HFFc6 (cell line): ENCODE measurements at places on chromosomes 1 and 21. TPM values are rescaled to one million over a fixed set of nuclear protein-coding genes. Genes with fewer than 3 reads are reported as not detected.

GRCh38 chr1:6009120-6010040 is 17.2 kb upstream of the NPHP4 start:
- H3K36me3 ChIP-seq = no peaks in the 10 kb centered on the region
- H3K27ac ChIP-seq = no peak overlapping the region
- peaks cover 2% of the 10 kb centered on the region; the same call in 1 of the 2 replicates for H3K27me3 ChIP-seq
- peaks cover 12% of the 10 kb centered on the region for H3K4me1 ChIP-seq
- DNase-seq = no peak

The FCRL1 gene
- not detected in 3 replicates for total RNA-seq

The KIF21B gene
- total RNA-seq = not detected in 3 replicates

The PDZK1IP1 gene
- total RNA-seq = not detected in 3 replicates

DNA sequence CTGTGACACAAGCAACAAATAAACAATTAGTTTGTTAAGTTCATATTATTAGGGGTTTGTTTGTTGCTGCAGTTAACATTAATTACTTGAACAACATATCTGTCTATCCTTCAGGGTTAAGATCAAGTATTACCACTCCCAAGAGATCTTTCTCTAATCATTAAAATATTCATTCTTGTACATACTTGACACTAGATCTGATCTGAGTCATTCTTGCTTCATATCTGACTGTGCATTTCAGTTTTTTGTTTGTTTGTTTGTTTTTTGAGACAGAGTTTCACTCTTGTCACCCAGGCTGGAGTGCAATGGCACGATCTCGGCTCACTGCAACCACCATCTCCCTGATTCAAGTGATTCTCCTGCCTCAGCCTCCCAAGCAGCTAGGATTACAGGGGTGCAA is 613.3 kb upstream of the PLXNA2 start:
- H3K4me3 ChIP-seq = no peak overlapping the region
- no peaks in the 10 kb centered on the region for H3K4me1 ChIP-seq
- no peak for DNase-seq
- H3K27ac ChIP-seq = no peak overlapping the region
- no peaks in the 10 kb centered on the region; the same call in none of the 2 replicates for H3K27me3 ChIP-seq
- H3K36me3 ChIP-seq = peaks cover 4% of the 10 kb centered on the region; the same call in 1 of the 2 replicates
